ENCODE measurements at places on chromosomes 7 and 10.

DNA sequence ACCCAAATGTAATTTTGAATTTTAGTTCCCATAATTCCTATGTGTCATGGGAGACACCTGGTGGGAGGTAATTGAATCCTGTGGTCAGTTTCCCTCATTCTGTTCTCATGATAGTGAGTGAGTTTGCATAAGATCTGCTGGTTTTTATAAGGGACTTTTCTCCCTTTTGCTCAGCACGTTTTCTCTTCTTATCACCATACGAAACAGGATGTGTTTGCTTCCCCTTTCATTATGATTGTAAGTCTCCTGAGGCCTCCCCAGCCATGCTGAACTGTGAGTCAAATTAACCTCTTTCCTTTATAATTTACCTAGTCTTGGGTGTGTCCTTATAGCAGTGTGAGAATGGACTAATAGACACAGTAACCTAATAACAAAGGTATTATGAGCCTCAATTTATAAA, 36.1 kb upstream of the ZNF736 start:
- ATAC-seq: no peak

- ATAC-seq: no peak
Measured at GRCh38 chr7:129073738-129074137, 18.8 kb upstream of the TNPO3 start.

- ATAC-seq: no peak
Measured at GRCh38 chr7:41892356-41893100, 189.6 kb upstream of the INHBA start.

- no peak for ATAC-seq
Measured at GRCh38 chr10:78609976-78610375, 458.8 kb upstream of the ZMIZ1 start.

DNA sequence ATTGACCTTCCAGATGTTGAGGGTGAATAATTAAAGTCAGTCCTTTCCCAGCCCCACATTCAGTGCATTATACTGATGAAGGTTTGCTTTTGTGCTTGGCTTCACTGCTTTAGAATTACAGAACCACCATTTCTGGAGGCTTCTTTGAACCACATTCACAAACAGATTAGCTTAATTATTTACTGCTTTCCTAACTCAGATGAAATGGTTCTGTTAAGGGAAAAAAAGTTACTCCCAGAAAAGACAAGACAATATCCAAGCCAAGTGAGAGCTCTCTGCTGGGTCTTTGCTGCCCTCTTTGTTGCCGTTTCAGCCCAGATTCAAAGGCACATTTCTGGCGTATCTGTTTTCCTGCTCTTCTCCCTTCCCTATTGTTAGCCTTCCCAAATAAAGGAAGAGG, 188.9 kb downstream of the AHR start:
- ATAC-seq: no peak

DNA sequence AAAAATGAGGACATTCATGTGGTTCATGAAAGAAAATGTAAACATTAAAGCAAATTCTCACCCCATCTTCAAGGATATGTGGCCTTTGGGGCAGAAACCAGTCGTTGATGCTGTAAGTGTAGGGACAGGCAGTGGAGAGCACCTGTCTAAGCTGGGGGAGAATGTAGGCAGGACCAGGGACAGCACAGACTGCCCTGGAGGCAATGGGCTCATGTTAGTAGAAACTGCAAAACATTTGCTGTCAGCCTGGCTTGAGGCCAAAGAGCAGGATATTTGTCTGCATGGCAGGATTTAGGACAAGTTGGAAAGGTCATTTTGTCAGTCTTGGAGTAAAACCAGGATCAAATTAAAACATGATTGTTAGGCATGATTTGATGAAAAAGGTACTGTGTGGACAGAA, 211.6 kb upstream of the AGK start:
- no peak for ATAC-seq

DNA sequence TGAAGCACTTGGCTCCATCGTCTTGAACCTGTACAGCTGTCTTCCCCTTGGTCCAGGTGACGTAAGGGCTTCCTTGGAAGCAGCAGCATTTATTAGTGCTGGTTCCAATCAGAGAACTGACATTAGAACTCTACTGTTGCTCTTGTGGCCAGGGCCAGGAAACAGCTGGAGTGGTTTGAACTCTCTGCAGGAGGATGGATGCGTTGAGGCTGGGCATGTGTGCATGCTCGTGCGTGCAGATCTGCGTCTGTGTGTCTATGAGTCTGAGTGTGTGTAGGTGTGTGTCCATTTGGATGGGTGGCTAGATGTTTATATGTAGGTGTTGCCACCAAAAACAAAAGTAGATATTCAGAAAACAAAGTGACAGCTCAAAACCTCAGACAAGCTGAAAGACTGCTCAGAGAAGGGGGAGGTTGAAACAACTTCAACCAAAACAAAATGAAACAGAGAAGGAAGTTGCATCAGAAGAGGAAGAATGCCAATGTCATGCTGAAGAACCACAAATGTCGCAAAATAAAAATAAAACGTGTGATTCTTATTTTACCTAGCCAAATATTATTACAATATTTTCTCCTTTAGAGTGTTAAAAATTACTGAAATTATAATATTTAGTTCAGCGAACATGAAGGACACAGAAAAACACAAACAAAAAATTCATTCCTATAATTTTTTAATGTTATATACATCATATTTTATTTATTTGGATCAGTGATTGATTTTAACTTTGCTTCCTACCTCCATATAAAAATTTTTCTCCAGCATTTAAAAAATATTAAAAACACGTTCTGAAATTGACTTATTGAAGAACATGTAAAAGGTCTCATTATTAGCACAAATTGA, 96.1 kb upstream of the MKLN1 start:
- ATAC-seq: peak; percentile 83

- ATAC-seq: peak; percentile 5
Measured at GRCh38 chr10:58385784-58386112, 538 bp downstream of the TFAM start.

DNA sequence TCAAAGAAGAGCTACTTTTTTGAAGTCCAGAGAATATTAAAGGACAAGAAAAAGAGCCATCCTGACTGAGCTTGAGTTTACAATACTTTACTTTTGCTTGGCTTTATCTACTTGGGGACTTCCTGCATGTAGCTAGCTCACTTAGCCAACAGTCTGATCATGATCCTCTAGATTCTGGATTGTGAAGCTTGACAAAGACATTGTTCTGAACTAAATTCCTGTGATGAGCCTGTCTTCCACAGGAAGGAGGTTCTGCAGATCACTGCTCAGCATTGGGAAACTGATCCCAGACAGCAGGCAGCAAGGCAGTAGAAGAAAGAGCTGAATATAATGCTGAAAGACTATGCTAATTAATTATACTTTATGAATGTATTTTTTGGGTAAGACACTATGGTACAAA, 296.4 kb downstream of the DGKB start:
- no peak for ATAC-seq

GRCh38 chr7:22856416-22856815, 33.8 kb upstream of the TOMM7 start:
- no peak for ATAC-seq
